ENCODE measurements at places on chromosomes 1 and 21.

DNA sequence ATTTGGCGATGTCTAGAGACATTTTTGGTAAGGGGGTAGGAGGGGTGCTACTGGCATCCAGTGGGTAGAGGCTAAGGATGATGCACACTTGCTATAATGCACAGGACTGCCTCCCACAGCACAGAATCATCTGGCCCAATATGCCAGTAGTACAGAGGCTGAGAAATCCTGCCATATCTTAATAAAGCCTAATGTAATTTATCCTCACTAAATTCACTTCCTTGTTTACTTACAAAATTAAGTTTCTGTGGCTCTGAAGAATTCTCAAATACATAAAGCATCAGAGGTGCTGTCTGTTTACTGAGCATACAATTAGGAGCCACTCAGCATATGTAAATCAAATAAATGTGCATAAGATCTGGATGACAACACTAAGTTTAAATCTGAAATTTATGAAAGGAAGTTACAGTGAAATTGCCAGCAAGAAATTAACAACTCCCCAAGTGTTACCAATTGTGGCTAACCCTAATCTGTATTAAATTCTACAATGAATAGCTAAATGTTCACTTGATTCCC lies 26.5 kb downstream of the NGF start:
- DNase-seq: no peak

GRCh38 chr1:66446261-66447001 lies 87.5 kb upstream of the SGIP1 start:
- peak; percentile 9 for DNase-seq

DNA sequence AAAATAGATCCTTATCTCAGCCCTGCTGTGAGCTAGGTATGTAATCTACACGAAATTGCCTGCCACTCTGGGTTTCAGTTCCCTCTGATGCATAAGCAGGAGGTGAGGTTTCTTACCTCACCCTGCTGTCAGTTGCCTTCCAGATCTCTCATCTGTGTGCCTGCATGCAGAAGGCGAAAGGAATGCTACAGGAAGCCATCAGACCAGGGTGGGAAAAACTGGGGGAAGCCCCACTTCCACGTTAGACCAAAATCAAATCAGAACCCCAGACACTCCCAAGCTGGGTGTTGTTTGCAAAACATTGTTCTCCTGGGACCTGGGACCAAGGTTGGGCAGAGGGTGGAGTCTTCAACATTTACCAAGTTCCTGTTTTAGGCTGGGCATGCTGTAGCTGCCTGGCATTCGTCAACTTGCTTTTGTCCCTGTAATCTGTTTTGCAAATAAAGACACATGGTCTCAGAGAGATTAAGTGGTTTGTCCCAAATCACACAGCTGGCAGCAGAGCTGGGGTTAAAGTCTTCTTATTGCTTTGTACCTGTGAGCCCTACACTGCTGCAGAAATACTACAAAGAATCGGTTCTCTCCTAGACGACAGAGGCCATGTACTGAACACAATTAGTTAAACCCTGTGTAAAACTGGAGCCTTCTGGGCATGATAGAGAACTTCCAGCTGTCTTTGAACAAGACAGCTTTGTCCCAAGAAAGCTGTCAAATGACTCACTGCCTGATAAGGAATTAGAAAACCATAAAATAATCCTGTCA lies 389.7 kb upstream of the RUNX1 start:
- DNase-seq: no peak

DNA sequence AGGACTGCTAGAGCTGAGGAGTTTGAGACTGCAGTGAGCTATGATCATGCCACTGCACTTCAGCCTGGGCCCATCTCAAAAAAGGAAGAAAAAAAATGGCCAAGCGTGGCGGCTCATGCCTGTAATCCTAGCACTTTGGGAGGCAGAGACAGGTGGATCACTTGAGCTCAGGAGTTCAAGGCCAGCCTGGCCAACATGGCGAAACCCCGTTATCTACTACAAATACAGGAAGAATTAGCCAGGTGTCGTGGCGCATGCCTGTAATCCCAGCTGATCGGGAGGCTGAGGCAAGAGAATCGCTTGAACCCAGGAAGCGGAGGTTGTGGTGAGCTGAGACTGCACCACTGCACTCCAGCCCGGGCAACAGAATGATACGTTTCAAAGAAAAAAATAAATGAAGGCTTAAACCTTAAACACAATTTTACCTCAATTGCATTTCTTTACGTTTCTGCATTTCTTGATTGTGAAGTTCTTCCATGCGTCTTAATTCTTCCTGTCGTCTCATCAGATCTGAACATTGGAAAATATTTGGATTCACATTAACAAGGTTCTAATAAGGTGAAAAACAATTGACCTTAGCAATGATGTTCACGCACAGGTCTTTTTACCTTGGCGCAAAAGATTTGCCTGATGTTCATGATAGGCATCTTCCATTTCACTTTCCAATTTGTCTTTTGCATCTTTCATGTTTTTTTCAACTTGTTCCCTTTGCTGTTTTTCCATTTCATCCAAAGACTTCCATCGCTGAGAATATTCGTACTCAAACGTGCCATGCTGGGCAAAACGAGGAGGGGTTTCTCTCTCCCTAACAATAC lies 4.2 kb downstream of the SFPQ start:
- DNase-seq: no peak

GRCh38 chr1:189027512-189027911 lies 1450.2 kb downstream of the BRINP3 start:
- DNase-seq: no peak

DNA sequence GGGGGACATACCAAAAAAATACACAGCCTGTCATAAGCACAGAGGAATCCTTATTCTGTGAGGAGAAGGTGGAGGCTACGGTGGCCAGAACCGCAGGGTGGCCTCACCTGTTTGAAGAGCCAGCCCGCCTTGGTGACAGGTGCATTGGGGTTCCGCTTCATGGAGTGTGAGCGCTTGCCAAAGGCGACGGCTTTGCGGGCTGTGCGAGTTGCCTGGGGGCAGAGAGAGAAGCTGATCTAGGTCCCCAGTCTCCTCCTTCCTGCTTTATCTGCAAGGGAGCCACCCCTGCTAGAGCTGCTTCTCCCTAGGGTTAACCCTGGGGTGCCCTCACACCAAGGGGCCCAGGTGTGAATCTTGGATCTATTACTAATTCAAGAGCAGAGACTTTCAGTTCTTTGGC lies 54.3 kb upstream of the GOLT1A start:
- no peak for DNase-seq

- DNase-seq: no peak
Measured at GRCh38 chr1:234218078-234218477, 155.2 kb upstream of the COA6 start.

GRCh38 chr1:179229214-179230140 lies at the start of gene ABL2:
Gene ABL2 (minus strand): TSS chr1:179229677. CDS start chr1:179229397, 280 bp downstream.
- peak; percentile 46 for DNase-seq

DNA sequence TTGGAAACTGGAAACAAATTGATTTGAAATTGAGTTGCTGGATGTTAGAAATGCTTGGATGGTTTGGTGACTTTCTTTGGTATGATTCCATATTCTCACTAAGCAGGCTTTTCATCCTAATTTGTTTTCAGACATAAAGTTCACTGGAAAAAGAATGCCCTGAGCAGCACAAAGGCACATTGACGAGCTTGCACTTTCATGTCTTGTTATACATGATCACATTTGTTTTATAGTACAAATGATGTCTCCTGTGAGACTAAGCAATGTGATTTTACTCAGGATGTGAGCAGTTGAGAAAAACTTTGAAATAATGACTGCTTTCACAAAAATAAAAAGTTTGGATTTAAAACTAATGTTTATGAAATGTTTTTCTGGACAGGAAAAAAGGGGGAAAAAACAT lies 63.6 kb downstream of the KCNT2 start:
- DNase-seq: no peak

DNA sequence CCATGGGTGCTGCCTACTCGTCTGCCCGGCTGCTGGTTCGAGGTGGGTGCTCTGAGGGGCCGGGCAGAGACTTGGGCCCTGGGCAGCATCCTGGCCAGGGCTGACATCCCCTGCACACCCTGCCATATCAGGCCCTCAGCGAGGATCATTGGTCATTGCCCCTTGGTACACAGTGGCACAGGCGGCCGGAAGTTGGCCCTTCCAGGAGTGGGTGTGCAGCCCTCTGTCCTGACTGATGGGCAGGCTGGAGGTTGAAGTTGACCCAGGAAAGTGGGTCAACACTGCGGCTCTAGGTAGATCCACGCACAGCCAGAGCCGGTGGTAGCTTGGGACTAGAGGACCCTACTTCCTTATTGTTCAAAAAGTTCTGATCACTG lies 72.9 kb downstream of the TRIM11 start:
- DNase-seq: no peak

Measured in activated CD4-positive, alpha-beta T cell treated with anti-CD3 and anti-CD28 coated beads, Interleukin-2, amount 50 U/mL, for 1 hour (primary cell).